ENCODE measurements at places on chromosomes 16 and 17.
A peak's percentile ranks its signal among the peaks of the same experiment; 100 is the strongest.

GRCh38 chr17:83104577-83105505 is 25.4 kb downstream of the METRNL start:
- DNase-seq: no peak

- peak; percentile 33 for DNase-seq
Measured at GRCh38 chr16:77943801-77944200, 78.5 kb upstream of the CLEC3A start.

DNA sequence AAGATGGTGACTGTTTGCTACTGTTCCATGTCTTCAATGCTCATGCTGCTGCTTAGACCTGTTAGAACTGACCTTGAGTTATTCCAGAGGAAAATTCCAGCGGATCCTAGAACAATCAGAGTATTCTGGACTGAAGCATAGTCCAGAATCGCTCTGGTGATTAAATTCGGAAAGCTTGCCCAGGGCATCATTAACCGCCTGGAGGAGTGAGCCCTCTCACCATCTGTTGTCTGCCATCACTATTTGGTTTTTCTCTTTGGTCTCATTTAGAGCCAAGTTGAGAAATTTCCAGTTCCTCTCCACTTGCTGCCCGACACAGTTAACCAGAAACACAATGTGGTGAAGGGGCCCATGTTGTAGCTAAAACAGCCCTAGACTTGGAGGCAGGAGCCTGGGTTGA is 104.1 kb downstream of the BMERB1 start:
- no peak for DNase-seq

DNA sequence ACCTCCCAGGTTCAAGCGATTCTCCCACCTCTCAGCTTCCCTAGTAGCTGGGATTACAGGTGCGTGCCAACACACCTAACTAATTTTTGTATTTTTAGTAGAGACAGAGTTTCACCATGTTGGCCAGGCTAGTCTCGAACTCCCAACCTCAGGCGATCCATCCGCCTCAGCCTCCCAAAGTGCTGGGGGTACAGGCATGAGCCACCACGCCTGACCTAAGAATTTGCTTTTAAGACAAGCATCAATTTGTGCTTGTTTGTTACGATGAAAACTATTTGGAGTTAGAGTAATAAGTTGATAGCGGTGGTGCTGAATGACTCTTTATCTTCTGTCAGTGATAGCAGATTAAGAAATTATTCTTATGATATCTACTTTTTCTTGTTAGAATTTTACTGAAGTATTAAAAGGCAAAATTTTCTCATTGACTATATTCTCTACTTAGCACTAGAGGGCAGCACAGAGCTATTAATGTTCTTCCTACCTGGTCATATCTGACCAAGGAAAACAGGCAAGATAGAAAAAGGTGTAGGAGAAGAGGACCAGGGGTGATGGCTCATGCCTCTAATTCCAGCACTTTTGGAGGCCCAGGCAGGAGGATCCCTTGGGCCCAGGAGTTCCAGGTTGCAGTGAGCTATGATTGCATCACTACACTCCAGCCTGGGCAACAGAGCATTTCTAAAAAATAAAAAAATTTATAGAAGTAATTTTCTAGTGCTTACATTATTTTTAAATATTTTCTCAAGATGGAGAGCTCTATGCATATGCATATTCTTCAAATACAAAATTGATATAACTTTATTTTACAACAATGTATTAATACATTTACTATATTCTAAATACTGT is 24.5 kb downstream of the STXBP4 start:
- DNase-seq: peak; percentile 8

DNA sequence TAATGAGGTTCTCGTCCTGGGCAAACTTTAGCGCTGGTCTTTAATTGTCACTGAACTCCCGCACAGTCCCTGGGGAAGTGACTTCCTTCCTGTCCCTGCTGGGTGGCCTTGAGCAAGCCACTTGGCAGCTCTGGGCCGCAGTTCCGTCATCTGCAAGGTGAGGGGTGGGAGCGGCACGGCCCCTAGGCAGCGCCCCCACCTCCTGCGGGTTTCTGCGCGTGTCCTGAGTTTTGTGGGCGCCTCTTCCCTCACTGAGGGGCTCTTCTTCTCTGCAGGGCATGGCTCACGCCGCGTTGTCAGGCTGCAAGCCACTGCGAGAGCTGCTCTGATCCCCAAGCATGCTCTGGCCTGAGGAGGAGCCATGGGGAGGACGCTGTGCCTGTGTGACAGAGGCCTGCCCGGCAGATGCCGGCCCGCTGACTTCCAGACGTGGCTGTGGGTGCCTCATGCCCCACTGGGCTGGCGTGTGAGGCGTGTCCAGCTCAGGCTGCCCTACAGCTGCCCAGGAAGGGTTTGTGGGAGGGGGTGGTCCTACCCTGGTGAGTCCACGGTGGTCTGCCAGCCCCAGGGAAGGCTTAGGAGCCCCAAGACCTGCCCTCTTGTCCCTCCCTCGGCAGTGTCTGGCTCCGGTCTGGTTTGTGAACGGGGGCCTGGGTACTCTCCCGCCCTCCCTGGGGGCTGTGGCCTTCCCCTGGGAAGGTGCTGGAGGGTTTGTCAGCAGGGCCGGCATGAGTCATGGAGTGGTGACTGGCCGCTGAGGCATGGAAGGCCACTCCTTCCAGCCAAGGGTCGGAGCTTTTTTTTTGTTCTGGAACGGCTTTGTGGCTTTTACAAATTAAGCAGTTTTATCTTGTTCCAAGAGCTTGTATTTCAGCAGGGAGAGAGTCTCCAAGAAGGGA is 182.0 kb downstream of the SEC14L1 start:
- DNase-seq: no peak

- DNase-seq: no peak
Measured at GRCh38 chr17:57651996-57652395, 93.1 kb downstream of the CCDC182 start.

- DNase-seq: no peak
Measured at GRCh38 chr17:57517273-57517631, 227.8 kb downstream of the CCDC182 start.

GRCh38 chr16:88301431-88301830 is 81.3 kb upstream of the ZNF469 start:
- no peak for DNase-seq

DNA sequence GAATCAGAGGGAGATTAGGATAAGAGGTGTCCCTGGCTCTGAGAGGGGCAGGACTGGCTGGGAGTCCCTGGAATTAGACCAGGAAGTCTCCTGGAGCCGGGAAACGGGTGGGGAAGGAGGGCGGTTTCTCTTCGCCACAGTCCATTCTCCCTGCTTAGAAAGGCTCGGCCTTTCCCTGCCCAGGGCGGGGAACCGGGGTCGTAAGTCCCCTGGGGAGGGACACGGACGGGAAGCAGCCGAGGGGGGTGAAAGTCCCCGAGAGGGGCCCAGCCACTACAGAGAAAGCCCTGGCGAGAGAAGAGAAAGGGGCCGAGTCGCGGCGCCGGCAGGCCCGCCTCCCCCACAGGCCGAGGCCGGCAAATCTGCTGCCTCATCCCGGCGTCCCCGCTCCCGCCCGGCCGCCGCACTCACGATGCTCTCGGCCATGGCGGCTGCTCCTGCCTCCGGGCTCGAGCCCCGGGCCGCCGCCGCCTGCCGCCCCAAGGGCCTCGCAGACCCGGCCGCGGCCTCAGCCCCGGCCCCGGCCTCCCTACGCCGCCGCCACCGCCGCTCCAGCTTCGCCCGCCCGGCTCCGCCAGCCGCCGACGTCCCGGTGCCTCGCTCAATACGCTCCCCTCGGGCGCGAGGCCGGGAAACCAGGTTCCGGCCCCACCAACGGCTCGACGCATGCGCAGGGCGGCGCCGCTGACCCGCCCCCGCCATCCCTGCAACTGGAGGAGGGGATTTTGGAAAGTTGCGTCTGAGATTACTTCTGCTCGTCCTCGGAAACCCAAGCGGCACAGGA is at the start of the genes NPLOC4 and TSPAN10:
Gene NPLOC4, minus strand, starts transcription at position 608 of the 784 bp plus-strand sequence. Its CDS starts 182 bp downstream, at position 426.
Gene TSPAN10, plus strand, starts transcription at position 692 of the 784 bp plus-strand sequence. CDS start 5,217 bp downstream, outside the sequence.
- DNase-seq: peak; percentile 34

GRCh38 chr17:70796757-70797156 is 627.4 kb downstream of the KCNJ2 start:
- no peak for DNase-seq

GRCh38 chr16:53537626-53538025 is 34.6 kb upstream of the AKTIP start:
- DNase-seq: no peak

- no peak for DNase-seq
Measured at GRCh38 chr17:44906010-44906646, 6.9 kb upstream of the EFTUD2 start.

- DNase-seq: no peak
Measured at GRCh38 chr16:30876867-30877266, 17.0 kb downstream of the BCL7C start.

- no peak for DNase-seq
Measured at GRCh38 chr16:6356911-6357310, 975.7 kb upstream of the RBFOX1 start.

GRCh38 chr16:67298277-67298676 is 18.9 kb downstream of the PLEKHG4 start:
- DNase-seq: no peak

- DNase-seq: no peak
Measured at GRCh38 chr16:73060892-73061490, 13.1 kb upstream of the ZFHX3 start.

- DNase-seq: no peak
Measured at GRCh38 chr16:67277999-67278772, 1.1 kb upstream of the PLEKHG4 start.

DNA sequence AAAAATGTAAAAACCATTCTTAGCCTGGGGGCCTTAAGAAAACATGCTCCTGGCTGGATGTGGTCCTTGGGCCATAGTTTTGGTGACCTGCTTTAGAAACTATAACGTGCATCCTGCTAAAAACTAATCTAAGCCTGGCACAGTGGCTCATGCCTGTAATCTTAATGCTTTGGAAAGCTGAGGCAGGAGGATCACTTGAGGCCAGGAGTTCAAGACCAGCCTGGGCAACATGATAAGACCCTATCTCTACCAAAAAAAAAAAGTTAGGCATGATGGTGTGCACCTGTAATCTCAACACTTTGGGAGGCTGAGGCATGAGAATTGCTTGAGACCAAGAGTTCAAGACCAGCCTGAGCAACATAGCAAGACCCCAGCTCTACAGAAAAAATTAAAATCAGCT is 183.8 kb upstream of the CHMP6 start:
- no peak for DNase-seq

DNA sequence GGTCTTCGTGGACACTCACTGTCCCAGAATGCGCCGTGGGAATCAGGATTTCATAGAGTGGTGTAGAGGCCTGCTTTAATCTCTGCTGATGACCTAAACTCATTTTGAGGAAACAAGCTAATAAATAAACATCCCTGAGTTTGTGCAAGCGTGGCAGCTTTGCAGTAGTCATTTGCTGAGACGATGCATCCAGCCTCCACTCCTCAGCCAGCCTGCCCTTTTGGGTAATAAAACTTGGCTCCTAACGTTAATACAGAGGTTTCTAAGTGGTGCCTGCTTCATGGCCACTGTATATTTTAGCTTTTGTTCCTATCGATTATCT is 1.3 kb downstream of the DGKE start:
- no peak for DNase-seq

- DNase-seq: no peak
Measured at GRCh38 chr17:81037798-81038733, 3.1 kb downstream of the BAIAP2 start.

DNA sequence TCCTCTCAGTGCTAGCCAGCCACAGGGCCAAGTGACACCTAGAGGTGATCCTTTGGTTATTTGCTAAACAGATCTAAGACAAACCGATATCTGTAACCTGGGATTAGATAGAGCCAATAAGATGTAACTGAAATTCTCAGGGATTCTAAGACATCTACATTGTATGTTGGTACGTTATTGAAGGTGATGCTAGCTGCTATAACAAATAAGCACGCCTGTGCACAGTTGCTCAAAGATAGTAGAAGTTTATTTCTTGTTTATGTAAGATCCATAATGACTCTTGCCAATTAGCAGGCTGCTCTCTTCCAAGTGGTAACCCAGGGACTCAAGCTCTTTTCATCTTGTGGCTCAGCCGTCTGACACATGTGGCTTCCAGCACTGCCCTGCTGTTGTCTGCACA is 370.3 kb downstream of the WWOX start:
- DNase-seq: no peak

DNA sequence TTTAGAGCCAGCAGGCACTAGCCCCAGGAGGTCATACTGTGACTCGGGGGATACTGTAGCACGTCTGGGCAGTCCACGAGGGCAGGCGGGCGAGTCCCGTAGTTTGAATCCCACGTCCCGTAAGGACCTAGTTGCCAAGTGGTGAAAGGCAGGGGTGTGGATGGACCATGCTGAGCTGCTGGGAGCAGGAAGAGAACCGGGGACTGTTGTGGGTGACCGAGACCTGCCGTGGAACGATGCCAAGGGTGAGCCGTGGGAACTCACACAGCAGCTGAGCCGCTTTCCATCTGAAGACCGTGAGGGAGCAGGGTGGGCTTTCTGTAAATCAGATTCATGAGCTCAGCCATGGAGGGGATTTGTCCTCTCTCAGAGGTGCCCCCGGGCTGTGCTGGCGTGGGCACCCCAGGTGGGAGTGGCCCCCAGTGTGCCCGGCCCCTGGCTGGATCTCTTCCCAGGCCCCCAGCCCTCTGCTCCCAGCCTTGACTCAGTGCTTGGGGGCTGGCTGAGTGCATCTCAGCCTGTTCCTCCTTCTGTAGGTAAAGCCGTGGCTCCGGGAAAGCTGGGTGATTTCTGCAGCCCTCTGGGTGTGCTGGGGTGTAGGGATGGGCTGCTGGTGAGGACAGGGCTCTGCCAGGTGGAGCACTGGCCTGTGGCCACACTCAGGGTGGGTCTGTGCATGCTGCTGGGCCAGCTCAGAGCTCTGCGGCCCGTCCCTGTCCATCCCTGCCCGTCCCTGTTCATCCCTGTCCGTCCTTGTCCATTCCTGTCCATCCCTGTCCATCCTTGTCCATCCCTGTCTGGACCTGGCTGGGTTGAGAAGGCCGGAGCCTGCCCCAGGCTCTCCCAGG is 13.6 kb downstream of the ASPSCR1 start:
- DNase-seq: no peak

- no peak for DNase-seq
Measured at GRCh38 chr16:31455601-31456314, 3.5 kb upstream of the ARMC5 start.

GRCh38 chr17:57368637-57369336 is 112.5 kb downstream of the MSI2 start:
- DNase-seq: no peak

- DNase-seq: no peak
Measured at GRCh38 chr16:81321039-81321438, 6.3 kb downstream of the GAN start.

- DNase-seq: no peak
Measured at GRCh38 chr16:23156110-23156509, 6.9 kb upstream of the USP31 start.

DNA sequence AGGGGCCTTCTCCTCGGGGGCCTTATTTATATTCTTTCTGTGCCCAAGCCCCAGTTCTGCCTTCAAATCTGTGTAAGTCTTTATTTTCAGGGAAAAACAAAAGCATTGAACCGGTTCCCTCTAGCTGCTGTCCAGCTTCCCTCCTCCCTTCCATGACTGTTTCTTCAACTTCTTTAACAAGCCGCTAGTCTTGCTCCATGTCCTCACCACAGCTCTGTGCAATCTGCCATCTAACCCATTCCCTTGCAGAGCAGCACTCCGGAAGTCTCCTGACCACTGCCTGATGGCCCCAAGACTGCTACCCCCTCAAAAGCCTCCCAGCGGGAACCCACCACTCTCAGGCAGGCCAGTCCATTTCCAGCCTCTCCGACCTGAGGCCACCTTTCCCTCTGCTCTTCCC is 16.9 kb downstream of the EMC8 start:
- no peak for DNase-seq

All from NCI-H187 (cell line).